Central memory CD4-positive, alpha-beta T cell (primary cell): ENCODE measurements at places on chromosomes 4 and X.

DNA sequence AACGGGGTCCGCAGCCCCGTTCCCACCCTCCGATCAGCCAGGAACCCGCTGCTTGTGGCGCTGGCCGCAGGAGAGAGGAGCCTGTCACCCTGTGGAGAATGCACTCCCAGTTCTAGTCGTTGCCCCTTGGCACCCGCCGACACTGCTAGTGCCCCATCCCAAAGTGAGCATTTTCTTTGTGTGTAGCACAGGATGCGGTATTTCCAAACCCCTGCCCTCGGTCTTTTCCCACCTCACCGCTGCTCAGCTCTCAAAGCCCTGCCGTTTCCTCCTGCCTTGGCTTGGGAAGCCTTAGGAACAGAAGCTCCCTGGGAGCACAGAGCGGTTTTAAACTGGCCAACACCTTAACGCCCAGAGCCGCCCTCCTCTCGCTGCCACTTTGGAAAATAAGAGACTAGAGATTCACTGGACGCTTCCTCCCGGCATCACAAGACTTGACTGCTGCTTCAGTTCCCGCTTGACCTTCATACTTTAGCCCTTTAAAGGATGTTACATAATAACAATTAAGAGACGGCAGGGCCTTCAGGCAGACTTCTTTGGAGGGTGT is 772 bp downstream of the CYP4V2 start:
- DNase-seq: no peak

- DNase-seq: no peak
Measured at GRCh38 chr4:152983774-152984411, 47.8 kb downstream of the FHDC1 start.

DNA sequence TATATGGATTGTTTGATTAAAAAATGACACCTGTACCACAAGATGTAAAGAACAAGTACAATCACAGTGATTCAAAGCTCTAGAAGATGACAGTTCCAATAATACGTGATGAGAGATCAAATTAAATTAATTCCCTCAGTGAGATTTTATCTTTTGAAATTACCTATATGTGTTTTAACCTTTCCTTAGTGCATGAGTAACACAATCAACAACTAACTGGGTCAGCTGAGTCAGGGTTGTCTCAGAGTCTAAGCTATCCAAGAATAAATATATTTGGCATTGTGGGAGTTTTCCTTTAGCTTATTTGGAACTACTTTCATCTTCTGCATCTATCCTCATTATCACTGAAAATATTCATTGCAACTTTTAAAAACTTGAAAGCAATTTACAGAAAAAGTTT is 162.8 kb downstream of the WDFY3 start:
- DNase-seq: no peak

GRCh38 chrX:134013524-134013923 is 28.1 kb upstream of the GPC3 start:
- DNase-seq: no peak

DNA sequence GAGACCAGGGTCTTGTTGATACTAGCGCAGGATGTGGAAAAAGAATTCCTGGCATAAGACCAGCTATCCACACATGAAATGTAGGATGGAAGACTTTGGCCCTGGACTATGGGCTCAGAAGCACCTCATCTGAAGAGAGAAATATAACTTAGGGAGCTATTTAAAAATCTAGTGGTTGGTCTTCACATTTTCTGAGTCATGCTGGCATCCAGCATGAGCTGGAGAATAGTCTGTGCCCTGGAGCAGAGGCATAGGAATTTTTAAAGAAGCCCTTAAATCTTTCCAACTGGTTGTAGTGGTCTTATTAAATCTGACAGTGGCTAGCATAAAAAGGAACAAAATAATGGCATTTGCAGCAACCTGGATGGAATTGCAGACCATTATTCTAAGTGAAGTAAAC is 86.3 kb downstream of the SMARCA5 start:
- DNase-seq: no peak

- DNase-seq: no peak
Measured at GRCh38 chr4:62006108-62006507, 806.0 kb downstream of the ADGRL3 start.

DNA sequence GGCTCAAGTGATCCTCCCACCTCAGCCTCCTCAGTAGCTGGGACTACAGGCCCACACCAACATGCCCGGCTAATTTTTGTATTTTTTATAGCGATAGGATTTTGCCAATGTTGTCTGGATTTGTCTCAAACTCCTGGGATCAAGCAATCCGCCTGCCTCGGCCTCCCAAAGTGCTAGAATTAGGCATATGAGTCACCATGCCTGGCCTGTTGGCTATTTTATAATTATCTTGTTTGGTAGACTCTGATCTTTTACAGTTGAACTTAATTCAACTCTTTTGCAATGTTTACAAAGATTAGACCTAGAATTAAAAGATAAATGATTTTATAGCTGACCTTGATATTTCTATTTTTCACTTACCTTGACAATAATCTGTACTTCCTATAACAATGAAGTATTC is 18.0 kb downstream of the DCK start:
- no peak for DNase-seq

GRCh38 chrX:42615161-42615563 is 162.8 kb downstream of the PPP1R2C start:
- DNase-seq: peak; percentile 1

- DNase-seq: no peak
Measured at GRCh38 chrX:68261060-68261672, 172.1 kb downstream of the OPHN1 start.

DNA sequence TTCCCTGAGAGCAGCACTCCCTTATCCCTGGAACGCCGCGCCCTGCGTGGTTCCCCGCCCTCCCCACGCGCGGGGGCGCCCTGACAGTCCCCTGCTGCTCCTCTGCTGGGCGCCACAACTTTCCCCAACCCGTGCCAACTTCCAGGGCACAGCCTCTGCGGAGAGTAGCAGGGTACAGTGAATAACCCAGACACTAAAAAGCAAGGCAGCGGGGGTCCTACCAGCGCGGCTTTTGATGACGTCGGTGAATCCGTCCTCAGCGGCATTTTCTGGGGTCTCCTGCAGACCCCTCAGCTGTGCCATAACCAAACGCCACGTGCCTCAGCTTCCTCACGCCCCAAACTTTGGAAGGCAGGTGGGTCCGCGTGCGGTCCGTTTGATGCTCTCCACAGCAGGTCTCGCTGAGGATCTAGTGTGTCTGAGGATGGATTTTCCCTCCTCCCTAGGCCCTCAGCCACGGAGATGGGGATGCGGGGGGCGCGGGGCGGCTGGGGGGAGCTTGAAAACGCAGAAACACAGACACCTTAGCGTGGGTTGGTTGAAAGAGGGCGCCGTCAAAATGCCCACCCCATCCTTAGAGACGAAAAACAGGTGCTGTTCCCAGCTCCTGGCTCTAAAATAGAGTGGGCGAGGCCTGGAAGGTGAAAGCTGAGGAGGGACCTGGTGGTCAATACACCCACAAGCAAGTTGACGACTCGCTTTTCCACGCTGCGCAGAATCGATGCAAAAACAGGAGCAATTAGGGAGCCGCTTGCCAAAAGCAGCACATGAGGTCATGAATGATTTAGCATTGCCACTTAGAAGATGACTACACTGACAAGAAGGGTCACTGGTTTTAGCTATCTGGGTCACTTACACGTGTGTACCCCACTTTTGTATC is 405.6 kb downstream of the FAM47A start:
- no peak for DNase-seq

- DNase-seq: no peak
Measured at GRCh38 chr4:6492861-6493657, 20.6 kb upstream of the PPP2R2C start.

DNA sequence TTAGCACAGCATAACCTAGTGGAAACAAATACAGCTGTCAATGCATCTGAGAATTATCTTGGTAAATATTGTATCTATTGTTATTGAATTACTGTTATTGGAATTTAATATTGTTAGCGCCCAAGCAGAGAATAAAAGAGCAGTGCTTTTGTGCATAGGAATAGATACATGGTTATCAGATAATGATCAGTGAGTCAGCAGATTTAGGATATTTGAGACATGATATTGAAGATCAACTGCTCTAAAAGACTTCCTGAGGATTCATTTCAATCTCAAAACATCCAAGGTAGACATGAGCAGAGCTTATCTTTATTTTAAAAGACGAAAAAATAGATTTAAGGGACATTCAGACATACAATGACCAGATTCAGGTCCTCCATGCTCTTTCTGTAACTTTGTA is 10.6 kb upstream of the H2AZ1 start:
- DNase-seq: no peak

- DNase-seq: no peak
Measured at GRCh38 chr4:55035892-55036291, 89.5 kb downstream of the KDR start.

GRCh38 chr4:12881945-12882584 is 602.1 kb downstream of the RAB28 start:
- DNase-seq: no peak

- no peak for DNase-seq
Measured at GRCh38 chr4:26941951-26942350, 81.3 kb downstream of the STIM2 start.

- DNase-seq: no peak
Measured at GRCh38 chr4:116515959-116516358, 569.4 kb downstream of the TRAM1L1 start.

DNA sequence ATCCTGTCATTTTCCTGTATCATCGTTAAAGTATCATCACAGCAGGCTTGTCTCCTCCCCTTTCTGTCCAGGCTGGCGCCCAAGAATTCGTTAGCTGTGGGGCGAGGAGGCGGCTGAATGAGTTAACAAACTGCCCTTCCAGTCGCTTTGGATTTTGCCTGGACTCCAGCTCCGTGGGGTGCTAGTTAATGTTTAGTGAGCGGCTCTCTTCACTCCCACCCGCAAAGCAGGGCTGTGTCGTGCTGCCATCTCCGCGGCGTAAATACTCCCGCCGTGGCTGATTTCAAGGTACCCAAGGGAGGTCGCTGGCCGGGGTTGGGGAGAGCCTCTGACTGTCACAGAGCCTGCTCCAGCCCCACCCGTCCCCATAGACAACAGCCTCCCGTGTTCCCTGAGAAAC is 44.9 kb upstream of the SPRY1 start:
- DNase-seq: no peak

DNA sequence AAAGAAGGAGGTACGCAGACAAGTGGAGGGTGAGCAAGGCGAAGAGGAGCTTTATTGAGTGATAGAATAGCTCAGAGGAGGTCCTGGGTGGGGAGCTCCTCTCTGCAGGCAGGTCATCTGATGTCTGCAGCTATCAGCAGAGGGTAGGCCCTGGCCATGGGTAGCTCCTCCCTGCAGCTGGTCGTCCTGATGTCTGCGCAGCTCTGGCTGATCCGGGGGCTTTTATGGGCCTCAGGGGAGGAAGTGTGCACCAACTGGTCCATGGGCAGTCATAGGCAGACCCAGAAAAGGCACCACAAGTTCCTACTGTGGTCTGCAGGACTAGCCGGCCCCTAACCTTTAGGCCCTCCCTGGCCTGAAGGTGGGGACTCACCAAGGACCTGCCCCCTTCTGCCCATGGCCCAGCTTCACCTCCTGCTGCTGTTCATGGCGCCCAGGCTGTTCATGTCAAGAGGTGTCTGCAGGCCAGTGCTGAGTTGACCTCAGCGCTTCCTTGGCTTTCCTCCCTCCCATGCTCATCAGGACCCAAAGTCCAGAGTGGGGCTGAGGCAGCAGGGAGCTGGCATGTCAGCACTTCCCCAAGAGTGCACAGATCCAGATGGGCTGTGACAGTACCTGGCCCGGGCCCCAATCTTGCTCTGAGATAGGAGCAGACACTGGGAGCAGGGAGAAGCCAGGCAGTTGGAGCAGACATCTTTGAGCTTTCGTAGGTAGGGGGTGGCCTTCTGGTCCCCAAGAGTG is 46.1 kb downstream of the ARAP2 start:
- no peak for DNase-seq

DNA sequence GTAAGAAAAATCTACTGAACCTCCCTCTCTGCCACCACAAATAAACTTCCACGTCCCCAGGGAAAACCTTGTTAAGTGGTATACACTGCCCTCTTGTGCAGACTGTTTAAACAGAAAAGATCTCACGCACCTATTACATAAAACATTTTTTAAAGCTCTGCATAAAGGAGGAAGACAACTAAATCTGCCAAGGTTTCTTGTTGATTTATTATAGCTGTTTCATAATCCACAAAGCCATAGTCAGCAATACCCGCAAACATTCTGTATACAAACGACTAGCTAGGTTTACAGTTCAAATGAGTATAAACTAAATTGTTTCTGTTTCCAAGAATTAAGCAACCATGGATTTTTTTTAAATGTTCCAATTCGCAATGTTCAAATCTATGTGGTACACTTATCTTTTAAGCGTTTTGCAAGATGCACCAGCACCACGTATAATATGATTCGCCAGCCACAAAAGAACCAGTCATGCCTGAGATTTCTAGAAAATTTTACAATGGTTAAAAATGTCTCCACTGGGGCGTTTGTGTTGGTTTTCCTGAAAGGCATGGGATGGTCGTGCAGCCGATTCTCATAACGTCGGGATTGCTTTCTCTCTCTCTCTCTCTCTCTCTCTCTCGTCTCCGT is 164.6 kb downstream of the PRKX start:
- no peak for DNase-seq

GRCh38 chrX:130482871-130483270 is 81.1 kb downstream of the RBMX2 start:
- no peak for DNase-seq

GRCh38 chr4:184680698-184681097 is 31.2 kb downstream of the PRIMPOL start:
- DNase-seq: no peak

- DNase-seq: no peak
Measured at GRCh38 chr4:118825799-118826198, 10.1 kb downstream of the SEC24D start.

DNA sequence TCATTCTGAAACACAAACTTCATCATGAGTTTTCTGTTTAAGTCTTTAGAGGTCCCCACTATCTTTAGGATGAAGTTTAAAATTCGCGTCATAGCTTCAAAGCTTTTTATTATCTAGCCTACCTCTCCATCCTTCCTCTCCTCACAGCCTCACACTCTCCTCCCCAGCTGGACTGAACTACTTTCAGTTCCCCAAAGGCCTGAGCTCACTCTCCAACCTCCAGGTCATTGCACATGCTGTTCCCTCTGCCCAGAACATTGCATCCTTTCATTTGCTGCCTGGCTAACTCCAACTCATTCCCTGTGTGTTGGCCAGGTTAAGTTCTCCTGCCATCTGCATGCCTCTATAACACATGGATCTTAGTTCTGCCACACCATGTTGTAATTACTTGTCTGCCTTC is 2.9 kb upstream of the OTUD5 start:
- no peak for DNase-seq

DNA sequence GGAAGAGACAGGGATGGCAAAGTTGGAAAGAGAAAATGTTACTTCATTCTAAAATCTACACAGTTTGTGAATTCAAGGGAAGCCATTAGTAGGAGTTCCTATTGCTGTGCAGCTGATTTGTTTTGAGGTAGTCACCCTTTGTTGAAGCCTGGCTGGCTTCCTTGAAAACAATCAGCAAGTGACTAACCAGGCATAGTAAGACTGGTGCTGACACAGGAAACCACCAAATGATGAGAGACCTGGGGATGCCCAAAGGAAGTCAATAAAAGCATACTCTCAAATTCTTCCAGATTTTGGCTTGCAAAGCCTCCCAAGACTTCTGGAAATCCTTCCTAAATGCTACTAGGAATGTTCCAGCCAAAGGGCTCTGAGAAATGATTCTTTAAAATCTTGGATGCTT is 23.9 kb upstream of the PRDM8 start:
- DNase-seq: peak; percentile 73

GRCh38 chrX:39726771-39727170 is 371.0 kb downstream of the BCOR start:
- no peak for DNase-seq
